ENCODE measurements at places on chromosomes 11 and 22.

- peaks cover 20% of the 10 kb centered on the region for H3K36me3 ChIP-seq
- DNase-seq = no peak
- H3K27ac ChIP-seq = no peak overlapping the region
- H3K27me3 ChIP-seq = no peaks in the 10 kb centered on the region
- H3K4me1 ChIP-seq = peaks cover 26% of the 10 kb centered on the region
Measured at GRCh38 chr22:29609139-29609538, 5.7 kb downstream of the NF2 start.

GRCh38 chr11:113022262-113022661, 61.0 kb downstream of the NCAM1 start:
- no peak for DNase-seq
- H3K36me3 ChIP-seq = no peaks in the 10 kb centered on the region
- no peaks in the 10 kb centered on the region for H3K4me1 ChIP-seq
- no peak overlapping the region for H3K27ac ChIP-seq
- H3K4me3 ChIP-seq = no peak overlapping the region

- H3K4me3 ChIP-seq = no peak overlapping the region
- H3K36me3 ChIP-seq = no peaks in the 10 kb centered on the region
- DNase-seq = no peak
- no peaks in the 10 kb centered on the region for H3K4me1 ChIP-seq
- H3K27me3 ChIP-seq = no peaks in the 10 kb centered on the region
Measured at GRCh38 chr11:62458212-62459002, 39.6 kb downstream of the SCGB1A1 start.

DNA sequence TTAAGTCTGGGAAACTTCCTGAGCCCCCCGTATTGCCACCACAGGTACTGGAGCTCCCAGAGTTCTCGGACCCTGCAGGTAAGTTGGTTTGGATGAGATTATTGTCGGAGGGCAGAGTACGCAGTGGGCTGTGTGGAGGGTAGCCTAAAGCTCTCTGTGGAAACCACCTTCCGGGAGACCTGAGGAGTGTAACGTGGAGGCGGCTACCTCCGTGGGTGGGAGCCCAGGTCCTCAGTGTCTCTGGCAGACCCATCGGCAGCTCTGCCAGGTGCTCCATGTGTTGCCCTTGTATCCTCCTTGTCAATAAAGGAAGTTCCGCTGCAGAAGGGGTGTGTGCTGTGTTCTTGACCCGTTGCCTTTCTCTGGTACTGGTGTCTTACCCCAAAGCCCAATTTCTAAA, 61.4 kb downstream of the SYT13 start:
- H3K4me3 ChIP-seq = no peak overlapping the region
- H3K36me3 ChIP-seq = peaks cover 7% of the 10 kb centered on the region
- H3K4me1 ChIP-seq = no peaks in the 10 kb centered on the region
- no peak overlapping the region for H3K27ac ChIP-seq
- DNase-seq = no peak
- no peaks in the 10 kb centered on the region for H3K27me3 ChIP-seq

DNA sequence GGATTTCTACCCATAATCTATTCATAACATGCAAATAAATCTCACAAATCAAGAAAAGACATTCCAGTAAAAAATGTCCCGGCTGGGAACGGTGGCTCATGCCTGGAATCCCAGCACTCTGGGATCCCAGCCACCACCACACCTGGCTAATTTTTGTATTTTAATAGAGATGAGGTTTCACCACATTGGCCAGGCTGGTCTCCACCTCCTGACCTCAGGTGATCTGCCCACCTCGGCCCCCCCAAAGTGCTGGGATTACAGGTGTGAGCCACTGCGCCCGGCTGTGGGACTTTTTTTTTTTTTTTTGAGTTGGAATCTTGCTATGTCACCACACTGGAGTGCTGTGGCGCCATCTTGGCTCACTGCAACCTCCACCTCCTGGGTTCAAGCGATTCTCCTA, 4.7 kb downstream of the CHID1 start:
- no peak overlapping the region for H3K4me3 ChIP-seq
- H3K4me1 ChIP-seq = peaks cover 17% of the 10 kb centered on the region
- no peaks in the 10 kb centered on the region for H3K27me3 ChIP-seq
- DNase-seq = no peak
- peaks cover 30% of the 10 kb centered on the region for H3K36me3 ChIP-seq
- H3K27ac ChIP-seq = no peak overlapping the region

GRCh38 chr11:59171508-59172322, at the start of gene DTX4:
DTX4 (plus strand) TSS chr11:59172132; CDS start chr11:59172596, 464 bp downstream.
- peak; percentile 91 for DNase-seq
- peaks cover 15% of the 10 kb centered on the region for H3K4me1 ChIP-seq
- no peaks in the 10 kb centered on the region for H3K36me3 ChIP-seq
- H3K4me3 ChIP-seq = peak within 1 kb of the TSS; percentile 77
- H3K27ac ChIP-seq = peak within 1 kb of the TSS; percentile 26

DNA sequence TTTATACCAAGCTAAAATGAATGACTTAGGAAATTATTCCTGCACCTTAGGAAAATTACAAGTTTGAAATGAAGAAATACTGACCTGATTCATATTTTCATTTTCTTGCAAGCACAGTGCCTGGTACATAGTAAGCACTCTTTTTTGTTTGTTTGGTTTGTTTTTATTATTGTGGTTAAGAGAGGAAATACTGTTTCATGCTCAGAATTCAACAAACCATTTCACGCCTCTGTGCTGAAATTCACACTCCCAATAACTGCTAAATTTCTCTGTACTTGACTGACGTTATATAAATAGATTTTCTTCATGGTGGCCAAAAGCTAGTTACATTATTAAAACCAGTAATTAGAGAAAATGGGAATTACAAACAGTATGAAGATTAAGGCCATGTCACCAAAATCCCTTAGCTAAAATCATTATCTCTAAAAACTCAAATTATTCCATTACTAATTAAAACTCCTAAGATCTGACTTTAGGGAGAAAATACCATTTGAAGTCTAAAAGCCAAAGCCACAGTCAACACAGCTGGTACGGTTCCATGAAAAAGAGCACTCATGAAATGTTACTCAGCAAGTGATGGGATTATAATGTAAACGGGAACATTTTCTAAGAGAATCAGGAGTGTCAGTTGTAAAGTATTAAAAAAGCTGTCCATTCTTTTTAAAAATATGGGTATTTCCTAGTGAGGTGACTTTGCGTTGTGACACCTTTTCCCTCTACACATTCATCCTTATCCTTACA, 77.8 kb upstream of the DDI1 start:
- no peak for DNase-seq
- H3K4me1 ChIP-seq = peaks cover 13% of the 10 kb centered on the region
- no peaks in the 10 kb centered on the region for H3K36me3 ChIP-seq

GRCh38 chr11:104813532-104813931, 84.7 kb downstream of the CASP12 start:
- H3K4me1 ChIP-seq = no peaks in the 10 kb centered on the region
- no peaks in the 10 kb centered on the region for H3K36me3 ChIP-seq
- no peaks in the 10 kb centered on the region for H3K27me3 ChIP-seq
- no peak for DNase-seq

DNA sequence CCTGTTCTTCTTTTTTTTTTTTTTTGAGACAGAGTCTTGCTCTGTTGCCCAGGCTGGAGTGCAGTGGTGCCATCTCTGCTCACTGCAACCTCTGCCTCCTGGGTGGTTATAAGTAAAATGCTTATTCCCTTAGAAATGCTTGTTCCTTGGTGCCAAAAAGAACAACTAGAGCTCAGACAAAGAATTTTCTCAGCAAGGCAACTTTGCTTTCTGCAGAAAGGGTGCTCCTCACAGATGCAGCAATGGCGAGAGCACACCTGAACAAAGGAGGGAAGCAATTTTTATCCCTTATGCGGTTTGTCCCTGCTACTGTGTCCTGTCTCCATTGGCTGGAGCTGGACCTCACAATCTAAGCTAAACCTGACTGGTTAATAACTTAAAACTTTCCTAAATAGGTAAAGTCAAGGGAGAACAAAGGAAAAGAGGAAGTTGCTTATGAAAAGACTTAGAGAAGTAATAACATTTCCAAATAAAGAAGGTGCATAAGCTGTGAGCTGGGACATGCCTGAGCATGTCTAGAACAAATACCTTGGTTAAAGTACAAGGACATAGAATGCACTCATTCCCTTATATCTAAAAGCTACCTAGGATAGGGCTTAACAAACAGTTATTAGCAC, 90.0 kb upstream of the PRR5 start:
- no peak overlapping the region for H3K4me3 ChIP-seq
- no peaks in the 10 kb centered on the region for H3K36me3 ChIP-seq
- DNase-seq = no peak

DNA sequence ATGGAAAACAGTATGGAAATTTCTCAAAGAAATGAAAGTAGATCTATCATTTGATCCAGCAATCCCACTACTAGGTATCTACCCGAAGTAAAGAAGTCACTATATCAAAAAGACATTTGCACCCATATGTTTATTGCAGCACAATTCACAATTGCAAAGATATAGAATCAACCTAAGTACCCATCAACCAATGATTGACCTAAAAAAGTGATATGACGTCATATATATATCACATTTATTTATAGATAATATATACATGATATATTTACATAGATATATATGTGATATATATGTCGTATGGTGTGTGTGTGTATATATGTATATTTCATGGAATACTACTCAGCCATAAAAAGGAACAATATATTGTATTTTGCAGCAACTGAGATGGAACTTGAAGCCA, 188.3 kb upstream of the ARHGAP42 start:
- DNase-seq = no peak
- H3K4me1 ChIP-seq = no peaks in the 10 kb centered on the region
- no peak overlapping the region for H3K27ac ChIP-seq
- H3K27me3 ChIP-seq = no peaks in the 10 kb centered on the region
- no peaks in the 10 kb centered on the region for H3K36me3 ChIP-seq

DNA sequence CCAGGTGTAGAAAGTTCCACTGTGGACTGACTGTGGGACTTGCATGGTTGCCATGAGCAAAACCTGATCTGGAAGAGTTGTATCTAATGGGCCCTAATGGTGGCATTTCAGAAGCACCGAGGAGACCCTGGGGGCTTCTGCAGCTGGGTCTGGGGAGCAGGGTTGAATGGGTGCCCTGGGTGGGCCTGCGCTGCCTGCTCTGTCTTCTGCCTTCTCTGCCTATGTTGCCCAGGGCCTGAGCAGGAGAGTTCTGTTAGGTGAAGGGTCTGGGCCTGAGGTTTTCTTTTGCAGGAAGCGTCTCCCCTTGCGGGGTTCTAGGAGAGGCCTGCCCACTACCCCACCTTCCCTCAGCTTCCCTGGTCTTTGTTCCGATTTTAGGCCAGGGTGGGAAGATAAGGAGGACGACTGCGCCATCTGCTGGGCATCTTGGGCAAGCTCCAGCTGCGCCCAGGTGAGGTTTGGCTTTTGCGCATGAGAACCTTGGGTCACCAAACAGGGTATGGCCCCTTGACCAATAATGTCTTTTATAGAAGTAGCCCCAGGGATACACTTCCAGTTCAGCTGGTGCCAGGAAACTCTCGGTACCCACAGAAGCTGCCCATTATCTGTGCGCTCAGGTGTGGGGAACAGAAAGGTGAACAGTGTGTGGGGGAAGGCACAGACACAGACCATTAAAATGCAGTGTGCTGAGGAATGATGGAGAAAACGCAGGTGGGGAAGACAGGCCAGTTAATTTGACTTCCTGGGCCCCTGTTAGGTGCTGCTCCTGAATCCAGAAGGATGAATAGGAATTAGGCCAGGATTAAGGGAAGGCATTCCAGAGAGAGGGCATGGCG, 23.2 kb downstream of the COMMD9 start:
- peak; percentile 67 for DNase-seq
- no peak overlapping the region for H3K27ac ChIP-seq
- H3K4me3 ChIP-seq = no peak overlapping the region
- H3K36me3 ChIP-seq = no peaks in the 10 kb centered on the region

- H3K27me3 ChIP-seq = no peaks in the 10 kb centered on the region
- H3K4me1 ChIP-seq = no peaks in the 10 kb centered on the region
- no peak overlapping the region for H3K27ac ChIP-seq
- no peak for DNase-seq
- H3K36me3 ChIP-seq = no peaks in the 10 kb centered on the region
Measured at GRCh38 chr11:32781721-32782120, 12.7 kb downstream of the CCDC73 start.

- no peak overlapping the region for H3K27ac ChIP-seq
- no peak overlapping the region for H3K4me3 ChIP-seq
- no peaks in the 10 kb centered on the region for H3K36me3 ChIP-seq
- DNase-seq = no peak
- H3K27me3 ChIP-seq = no peaks in the 10 kb centered on the region
Measured at GRCh38 chr11:2776351-2777061, 76.7 kb upstream of the KCNQ1OT1 start.

DNA sequence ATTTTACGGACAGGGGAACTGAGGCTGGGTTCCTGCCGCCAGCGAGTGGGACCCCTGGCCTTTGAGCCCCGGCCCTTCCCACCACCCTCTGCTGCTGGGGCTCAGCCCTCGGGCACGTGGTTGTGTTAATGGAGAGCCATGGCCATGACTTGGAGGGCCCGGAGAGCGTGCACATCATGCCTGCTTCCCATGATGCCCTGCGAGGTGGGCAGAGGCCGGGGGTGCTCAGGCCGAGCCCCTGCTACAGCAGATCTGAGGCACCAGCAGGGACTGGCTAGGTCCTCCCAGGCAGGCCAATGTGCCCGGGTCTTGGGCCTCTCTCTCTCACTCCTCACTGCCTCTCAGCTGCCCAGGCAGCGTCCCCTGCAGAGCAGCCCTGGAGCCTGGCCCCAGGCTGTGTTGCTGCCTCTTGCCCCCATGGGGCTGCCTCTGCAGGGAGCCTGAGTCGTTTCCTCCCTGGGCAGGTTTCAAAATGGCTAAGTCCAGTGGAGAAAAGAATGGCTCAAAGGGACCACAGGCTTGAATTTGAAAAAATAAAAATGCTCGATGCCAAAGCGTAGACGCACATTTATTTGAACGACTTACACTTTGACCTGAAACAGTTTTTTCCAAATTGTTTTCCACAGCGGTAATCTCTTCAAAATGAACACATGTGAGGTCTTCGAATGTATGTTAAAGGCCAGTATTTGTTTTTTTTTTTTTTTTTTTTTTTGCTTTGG, 72.6 kb upstream of the CLDN5 start:
- H3K4me3 ChIP-seq = peak overlapping the region; percentile 17
- no peaks in the 10 kb centered on the region for H3K36me3 ChIP-seq
- peak overlapping the region; percentile 73 for H3K27ac ChIP-seq
- H3K4me1 ChIP-seq = peaks cover 29% of the 10 kb centered on the region
- H3K27me3 ChIP-seq = no peaks in the 10 kb centered on the region

DNA sequence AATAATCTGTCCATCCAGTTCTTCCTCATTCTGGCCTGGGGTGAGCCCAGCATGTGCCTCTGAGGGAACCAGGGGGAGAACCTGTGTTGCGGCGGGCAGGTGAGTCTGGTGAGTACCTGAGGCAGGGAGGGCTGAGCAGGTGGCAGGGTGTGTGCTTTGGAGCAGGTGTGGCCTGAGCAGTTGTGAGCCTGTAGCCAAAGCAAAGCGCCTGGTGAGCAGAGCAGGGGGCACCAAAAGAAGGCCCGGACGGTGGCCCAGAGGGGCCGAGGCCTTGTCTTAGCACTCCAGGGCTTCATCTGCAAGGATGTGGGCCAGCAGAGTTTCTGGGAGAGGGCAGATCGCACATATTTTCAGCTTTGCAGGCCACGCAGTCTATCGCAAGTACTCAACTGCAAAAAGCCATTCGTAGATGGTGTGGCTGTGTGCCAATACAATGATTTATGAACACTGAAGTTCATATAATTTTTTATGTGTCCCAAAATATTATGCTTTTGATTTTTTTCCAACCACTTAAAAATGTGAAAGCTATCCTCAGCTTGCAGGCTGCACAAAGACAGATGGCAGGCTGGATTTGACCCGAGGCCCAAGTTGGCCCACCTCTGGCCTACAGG, 8.7 kb downstream of the GLB1L2 start:
- no peaks in the 10 kb centered on the region for H3K4me1 ChIP-seq
- DNase-seq = no peak

GRCh38 chr11:72244060-72244360, at the start of gene PHOX2A:
PHOX2A (minus strand) TSS chr11:72244176; CDS start chr11:72244004, 172 bp downstream.
- H3K27ac ChIP-seq = no peak within 1 kb of the TSS
- H3K4me1 ChIP-seq = peaks cover 19% of the 10 kb centered on the region
- H3K27me3 ChIP-seq = peaks cover 49% of the 10 kb centered on the region
- H3K36me3 ChIP-seq = no peaks in the 10 kb centered on the region
- no peak for DNase-seq
- peak within 1 kb of the TSS; percentile 1 for H3K4me3 ChIP-seq
